Ecto neural progenitor cell (in vitro differentiated cells): ENCODE measurements at places on chromosomes 12 and 14.

DNA sequence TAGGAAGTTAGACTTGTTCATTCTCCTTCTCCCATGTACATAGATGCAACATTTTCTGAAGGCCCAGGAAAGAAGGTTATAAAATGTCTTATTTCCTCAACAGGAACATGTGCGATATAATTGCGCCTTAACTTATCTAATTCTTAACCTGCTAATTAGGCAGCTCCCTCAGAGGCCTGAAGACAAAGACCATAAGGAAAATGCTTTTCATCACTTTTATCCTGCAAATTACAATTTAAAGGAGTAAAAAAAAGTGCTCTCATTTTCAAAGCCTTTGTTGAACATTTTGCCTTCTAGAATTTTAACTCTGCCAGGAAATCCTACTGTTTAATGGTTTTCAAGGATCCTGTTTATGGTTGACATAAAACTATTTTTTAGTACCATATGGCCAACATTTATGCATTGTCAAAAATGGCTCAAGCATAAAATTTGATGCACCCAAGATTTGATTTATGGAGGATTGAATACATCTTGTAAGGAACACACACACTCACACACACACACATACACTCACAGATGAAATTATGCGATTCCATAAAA is 660.4 kb upstream of the TMEM132C start:
- DNase-seq = no peak

- peak; percentile 93 for DNase-seq
Observed at GRCh38 chr14:63045612-63046320, 508 bp upstream of the KCNH5 start.

GRCh38 chr12:2248087-2248900 is 195.5 kb downstream of the CACNA1C start:
- no peak for DNase-seq

GRCh38 chr14:51780006-51780692 is 80.3 kb upstream of the GNG2 start:
- DNase-seq = peak; percentile 81

DNA sequence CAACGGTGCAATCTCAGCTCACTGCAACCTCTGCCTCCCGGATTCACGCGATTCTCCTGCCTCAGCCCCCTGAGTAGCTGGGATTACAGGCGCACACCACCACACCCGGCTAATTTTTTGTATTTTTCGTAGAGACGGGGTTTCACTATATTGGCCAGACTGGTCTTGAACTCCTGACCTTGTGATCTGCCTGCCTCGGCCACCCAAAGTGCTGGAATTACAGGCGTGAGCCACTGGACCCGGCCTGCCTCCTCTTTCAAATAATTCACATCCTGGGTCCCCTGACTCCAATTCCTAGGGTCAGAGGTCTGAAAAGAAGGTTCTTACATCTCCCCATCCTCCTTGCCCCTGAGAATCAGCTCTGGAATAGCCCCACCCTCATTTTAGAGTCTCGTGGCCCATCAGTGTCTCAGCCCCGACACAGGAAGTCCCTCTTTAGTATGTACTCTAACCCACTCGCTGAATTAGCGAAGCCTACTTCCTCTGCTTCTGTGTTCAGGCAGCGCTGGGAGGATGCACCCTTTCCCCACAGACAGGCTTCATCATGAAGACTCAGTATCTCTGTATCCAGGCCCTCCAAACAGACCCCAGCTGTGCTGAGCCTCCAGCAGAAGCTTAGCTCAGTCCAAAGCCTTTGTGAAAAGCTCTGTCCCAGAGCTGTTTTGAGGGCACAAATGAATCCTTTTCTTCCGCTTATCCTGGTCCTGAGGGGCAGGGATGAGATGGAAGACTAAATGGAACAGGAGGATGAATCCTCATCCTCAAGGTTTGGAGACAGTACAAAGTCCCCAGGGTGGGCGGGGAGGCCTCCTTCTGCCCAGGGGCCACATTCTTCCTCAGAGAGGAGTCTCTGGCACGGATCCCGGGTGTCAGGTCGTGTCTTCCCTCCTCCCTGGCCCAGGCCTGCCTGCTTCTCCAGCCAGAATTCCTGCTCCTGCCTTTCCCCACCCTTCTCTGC is 3.5 kb downstream of the LPAR5 start:
- DNase-seq = no peak

DNA sequence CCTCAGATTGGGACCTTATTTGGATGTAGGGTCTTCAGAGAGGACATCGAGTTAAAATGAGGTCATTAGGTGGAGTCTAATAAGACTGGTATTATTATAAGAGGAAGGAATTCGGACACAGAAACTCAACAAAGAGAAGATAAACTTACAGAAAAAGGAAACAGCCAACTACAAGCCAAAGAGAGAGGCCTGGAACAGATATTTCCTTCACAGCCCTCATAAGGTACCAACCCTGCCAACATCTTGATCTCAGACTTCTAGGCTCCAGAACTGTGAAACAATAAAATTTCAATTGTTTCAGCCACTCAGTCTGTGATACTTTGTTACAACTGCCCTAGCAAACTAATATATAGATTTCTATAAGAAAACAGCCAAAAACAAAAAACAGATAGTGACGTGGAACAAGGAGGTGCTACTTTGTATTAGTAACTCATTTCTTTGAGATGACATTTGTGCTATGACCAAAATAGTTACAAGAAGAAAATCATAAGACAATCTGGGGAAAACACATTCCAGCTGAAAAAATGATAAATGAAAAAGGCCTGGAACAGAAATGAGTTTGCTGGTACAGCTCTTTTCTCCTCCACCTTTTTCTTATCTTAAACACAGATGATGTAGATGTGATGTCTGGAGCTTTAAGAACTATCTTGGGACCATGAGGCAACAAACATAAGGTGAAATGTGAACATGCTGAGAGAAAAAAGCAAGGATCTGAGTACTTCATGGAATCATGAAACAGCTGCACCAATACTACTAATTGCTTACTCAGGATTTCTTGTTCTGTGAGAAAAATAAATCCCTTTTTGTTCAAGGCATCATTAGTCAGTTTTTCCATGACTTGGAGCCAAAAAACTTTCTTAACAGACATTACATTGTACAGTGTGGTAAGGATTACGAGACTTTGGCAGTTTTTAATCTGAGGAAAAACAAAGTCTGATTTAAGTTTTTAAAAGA is 243.2 kb downstream of the ANO6 start:
- DNase-seq = no peak

GRCh38 chr12:91240386-91241095 is 57.9 kb upstream of the DCN start:
- no peak for DNase-seq

- DNase-seq = peak; percentile 87
Observed at GRCh38 chr14:99234961-99235571, 36.9 kb downstream of the BCL11B start.

GRCh38 chr14:51867741-51868140 is 7.3 kb downstream of the GNG2 start:
- no peak for DNase-seq

DNA sequence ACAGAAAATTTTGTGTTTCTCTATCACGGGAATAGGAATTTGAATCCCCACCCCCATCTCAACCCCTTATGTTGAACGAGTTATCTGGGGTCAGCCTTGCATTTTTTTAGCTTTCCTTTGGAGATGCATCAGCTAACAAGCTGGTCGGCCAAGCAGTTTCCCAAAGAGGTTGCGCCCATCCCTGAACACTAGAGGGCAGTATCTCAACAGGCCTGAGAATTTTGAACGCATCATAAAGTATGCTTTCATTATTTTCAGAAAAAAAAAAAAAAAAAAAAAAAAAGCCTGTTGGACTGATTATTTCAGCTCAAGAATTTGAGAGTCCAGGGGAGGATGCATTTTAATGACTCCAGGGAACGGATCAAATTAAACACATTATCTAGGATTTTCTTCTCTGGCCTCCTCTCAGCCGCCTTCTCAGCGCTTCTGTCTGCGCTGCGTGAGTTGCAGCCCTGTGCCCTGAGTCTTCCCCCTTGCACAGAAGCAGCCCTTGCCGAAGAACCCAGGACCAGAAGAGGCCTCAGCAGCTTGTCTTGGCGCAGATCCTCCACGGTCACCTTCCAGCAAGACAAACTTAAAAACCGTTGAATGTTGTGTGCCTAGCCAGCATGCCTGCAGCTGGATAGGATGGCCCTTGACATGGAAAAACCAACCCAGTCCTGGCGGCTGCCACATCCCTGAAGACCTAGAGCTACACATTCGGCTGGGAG is 76.6 kb upstream of the GZMB start:
- peak; percentile 67 for DNase-seq

- DNase-seq = no peak
Observed at GRCh38 chr14:66120402-66120801, 365.8 kb upstream of the CCDC196 start.

DNA sequence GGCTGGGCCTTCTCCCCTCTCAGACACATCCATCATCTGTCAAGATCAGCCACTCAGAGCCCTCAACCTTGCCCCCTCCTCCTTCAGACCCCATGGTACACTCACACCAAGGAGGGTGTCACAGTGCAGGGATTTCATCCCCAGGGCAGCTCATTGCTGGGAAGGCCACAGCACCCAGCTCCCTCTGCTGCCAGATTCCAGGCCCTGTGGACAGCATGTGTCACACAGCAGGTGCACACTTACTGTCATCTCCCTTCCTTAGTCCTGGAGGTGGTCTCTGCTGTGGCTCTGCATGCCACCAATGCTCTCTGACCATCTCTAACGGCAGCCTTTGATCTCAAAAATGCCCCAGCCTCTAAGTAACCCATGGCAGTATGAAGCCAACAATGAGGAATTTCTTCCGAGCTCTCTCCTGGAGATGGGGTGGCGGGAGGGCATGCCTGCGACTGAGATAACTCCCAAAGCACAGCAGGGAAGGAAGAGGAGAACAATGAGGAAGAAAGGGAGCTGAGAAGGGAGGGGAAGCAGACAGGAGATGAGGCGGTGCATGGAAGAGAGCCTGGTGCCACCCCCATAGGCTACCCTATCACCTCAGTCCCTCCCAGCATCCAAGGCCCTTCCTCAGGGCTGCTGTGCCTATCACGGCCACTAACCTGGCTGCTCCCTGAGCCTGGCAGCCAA is 101.0 kb downstream of the SINHCAF start:
- DNase-seq = peak; percentile 46

- no peak for DNase-seq
Observed at GRCh38 chr14:34302654-34303053, 159.4 kb downstream of the SPTSSA start.

DNA sequence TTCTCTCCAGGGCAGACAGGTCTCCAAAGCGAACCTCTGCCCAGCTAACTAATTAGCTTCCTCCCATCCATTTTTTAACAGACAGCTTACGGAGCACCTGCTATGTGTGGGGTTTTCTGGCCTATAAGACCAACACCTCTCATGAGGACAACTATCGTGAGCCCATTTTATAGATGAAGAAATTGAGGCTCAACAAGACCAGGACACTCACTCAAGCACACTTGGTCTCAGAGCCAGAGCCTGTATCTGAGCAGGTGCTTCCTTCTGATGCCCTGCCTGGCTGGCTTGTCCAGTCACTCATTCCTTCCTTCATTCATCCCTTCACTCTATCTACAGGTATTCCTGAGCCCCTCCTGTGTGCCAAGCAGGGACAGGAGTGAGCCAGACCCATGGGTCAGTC is 6.1 kb downstream of the TRPV4 start:
- no peak for DNase-seq

DNA sequence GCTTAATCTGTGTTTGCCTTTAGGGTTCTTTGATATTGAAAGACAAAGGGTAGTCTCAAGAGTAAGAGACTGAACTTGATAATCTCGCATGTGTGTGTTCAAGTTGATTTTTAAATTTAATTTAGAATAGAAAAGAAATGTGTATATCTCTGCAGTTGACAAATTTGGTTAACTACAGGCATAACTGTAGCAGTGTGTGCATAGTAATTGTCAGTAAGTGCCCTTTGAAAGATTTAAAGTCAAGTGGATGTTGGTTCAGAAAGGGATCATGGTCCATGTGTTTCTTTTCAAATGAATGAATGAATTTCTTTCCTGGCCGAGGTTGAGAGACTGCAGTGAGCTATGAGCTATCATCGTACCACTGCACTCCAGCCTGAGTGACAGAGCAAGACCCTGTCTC is 49.9 kb upstream of the DYRK2 start:
- no peak for DNase-seq

- DNase-seq = peak; percentile 45
Observed at GRCh38 chr12:122929812-122930211, 33.9 kb upstream of the VPS37B start.

GRCh38 chr14:26841326-26841725 is 243.5 kb upstream of the NOVA1 start:
- no peak for DNase-seq
